ENCODE measurements at places on chromosomes 3 and 15.

DNA sequence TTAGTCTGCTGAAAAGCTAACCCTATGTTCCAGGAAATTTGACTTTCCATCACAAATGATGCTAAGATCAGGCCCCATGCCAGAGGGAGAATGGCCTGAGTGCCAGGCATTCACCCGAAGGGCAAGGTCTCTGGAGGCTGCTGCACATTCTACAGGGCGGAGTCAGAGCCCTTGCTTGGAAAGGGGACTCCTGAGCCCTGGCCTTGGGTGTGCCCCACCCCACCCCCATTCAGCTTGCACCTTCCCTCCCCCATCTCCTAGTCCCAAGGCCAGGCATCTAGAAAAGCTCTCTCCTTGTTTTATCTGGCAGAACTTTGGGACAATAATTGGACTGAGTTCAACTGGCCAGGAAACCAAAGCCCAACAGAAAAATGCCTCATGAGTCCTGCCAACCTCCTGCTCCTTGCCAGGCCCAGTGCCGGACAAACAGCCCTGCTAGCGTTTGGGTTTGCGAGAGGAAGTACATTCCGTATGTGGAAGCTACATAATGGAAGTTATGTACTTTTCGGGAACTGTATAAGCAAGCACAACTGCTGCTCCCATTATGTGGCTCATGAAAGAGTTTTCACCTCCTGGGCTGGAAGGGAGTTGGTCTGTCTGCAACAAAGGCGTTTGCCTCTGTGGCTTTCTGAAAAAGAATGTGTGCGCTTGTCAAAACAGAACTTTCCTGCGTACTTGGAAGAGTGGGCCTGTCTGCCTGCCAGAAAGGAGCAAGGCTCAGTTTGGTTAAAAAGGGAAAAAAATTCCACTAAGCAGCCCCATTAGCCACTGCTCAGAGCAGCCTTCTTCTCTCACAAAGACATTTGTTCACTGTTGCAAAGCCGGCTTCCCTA is 321.5 kb upstream of the CTNNB1 start:
- DNase-seq: no peak

DNA sequence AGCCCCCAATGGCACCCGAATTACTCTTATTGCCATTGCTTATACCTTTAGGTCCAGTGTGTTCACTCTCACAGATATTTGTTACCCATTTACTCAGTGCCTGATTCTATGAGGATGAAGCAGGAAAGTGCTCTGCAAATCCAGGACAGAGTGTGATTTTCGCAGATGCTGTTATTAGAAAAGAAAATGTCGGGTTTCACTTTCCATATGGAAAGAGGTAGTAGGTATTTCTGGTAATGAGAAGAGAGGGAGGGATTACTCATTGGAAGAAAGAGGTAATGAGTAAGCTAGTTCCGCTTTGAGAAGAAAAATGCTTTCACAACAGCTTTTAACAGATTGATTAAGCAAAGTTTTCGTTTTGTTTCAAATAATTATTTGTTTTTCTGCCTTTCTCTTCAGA is 336.3 kb upstream of the CFAP20DC start:
- DNase-seq: no peak

GRCh38 chr3:45409921-45410320 is 21.5 kb downstream of the LARS2 start:
- DNase-seq: no peak

GRCh38 chr15:93121973-93122910 is 33.2 kb upstream of the RGMA start:
- DNase-seq: no peak

GRCh38 chr15:59170295-59171066 is 36.2 kb upstream of the LDHAL6B start:
- no peak for DNase-seq

DNA sequence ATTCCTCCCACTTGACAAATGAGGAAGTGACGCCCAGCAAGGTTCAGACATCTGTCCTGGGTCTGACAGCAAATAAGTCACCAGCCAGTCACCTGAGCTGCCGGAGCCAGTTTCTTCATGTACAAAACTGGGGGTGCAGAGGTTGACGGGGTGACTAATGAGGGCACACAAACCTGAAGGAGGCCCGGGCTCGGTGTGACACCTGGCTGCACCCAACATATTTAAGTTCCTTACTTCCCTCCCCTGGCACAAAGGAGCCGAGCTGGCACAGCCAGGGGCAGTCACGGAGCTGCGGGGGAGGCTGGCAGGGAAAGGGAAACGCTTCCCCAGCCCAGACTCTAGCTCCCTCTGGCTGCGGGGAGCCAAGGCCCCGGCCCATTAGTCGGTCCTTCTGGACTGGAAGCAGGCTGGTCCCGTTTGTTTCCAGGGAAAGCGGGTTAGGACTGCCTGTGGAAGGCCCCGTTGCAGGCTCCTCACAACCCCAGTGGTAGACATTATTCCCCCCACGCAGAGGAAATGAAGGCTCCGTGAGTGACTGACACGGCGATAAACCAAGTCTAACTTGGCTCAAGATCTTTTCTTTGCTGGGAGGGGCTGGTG is 2.3 kb downstream of the FBXL22 start:
- DNase-seq: no peak

DNA sequence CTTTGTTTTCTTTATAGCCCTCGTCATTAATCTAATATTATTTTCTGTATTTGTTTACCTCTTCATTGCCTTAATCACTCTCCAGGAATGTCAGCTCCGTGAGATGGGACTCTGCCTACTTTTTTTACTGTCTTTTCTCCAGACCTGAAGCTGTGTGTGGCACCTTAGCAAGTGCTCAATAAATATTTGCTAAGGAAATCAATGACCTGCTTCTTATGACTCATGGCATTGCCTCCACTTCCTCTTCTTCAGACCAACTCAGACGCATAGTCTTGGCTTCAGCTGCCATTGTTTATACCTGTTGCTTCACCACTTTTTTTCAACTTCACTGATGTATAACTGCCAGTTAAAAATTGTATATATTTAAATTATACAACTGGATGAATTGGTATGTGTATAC is 218.5 kb upstream of the CMC1 start:
- no peak for DNase-seq

- DNase-seq: no peak
Measured at GRCh38 chr3:108489776-108490175, 20.6 kb downstream of the MYH15 start.

DNA sequence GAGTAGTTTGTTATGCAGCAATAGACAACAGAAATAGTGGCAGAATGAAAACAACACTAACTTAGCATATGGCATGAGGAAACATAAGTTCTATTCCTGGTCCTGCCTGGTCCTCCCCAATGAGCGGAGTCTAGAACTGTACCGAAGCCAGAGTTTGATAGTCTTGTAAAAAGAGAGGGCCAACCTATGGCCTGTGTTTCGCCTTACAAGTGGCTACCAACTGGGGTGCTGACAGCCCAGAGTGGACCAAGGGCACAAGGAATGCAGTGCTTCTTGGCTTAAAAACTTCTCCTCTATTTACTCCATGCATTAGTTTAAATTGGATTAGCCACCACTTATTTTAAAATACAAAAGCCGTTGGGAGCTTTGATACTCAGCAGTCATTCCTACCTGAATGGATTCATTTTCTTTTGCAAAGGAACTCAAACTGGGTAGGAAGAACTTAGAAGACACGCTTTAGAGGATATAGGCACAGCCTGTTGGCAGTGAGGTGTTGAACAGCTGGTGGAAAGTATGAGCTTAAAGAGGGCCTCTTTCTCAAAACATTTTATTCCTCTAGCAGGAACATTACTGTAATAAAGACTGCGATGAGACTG is 302.9 kb downstream of the PLCL2 start:
- no peak for DNase-seq

- DNase-seq: no peak
Measured at GRCh38 chr3:182116386-182116785, 404.7 kb downstream of the SOX2 start.

DNA sequence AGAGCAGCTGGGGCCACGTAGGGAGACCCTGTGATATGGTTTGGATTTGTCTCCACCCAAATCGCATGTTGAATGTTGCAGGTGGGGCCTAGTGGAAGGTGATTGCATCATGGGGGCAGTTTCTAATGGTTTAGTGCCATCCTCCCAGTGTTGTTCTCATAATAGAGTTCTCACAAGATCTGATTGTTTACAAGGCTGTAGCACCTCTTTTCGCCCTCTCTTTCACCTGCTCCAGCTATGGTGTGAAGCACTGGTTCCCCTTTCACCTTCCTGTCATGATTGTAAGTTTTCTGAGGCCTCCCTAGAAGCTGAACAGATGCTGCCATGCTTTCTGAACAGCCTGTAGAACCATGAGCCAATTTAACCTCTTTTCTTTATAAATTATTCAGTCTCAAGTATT is 198.9 kb upstream of the CBLB start:
- no peak for DNase-seq

- no peak for DNase-seq
Measured at GRCh38 chr15:70382762-70383458, 285.2 kb upstream of the TLE3 start.

GRCh38 chr3:112297714-112298113 is 3.7 kb upstream of the SLC9C1 start:
- DNase-seq: no peak

DNA sequence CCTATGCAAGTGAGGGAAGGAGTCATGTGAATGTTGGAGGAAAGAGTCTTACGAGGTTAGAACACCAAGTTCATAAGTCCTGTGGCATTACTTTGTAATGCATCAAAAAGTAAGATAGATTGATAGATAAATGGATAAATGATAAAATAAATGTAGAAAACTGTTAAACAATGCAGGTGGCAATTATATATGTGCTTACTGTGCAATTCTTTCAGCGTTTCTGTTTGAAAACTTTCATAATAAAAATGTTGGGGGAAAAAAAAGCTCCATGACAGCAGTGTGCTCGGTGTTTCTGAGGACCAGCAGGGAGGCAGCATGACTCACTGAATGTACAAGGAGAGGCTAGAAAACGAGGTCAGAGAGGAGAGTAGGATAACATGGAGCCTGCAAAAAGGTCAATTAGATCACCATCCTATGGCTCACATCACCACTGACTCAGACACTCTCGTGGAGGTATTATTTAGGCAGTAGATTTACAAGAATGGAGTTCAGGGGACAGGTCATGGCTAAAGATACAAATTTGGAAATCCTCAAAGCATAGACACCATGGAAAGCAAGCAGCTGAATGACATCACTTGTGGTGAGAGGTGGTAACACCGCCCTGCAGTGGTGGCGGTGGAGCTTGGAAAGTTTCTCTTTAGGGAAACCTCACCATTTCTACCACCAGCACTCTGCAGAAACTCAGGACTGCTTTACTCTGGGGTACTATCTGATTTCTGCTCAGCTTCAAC is 219.8 kb downstream of the CTNNB1 start:
- DNase-seq: peak; percentile 7

DNA sequence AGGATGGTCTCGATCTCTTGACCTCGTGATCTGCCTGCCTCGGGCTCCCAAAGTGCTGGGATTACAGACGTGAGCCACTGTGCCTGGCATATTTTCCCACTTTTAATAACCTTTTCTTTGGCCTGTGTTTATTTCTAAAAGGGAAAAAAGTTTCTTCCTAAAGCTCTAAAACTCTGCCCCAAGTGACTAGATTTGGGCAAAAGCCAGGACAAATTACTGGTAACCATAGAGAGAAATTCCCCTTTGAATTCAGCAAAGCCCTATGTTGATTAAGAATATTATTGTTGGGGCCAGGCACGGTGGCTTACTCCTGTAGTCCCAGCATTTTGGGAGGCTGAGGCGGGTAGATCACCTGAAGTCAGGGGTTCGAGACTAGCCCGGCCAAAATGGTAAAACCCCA is 11.5 kb upstream of the TRPM7 start:
- DNase-seq: no peak

GRCh38 chr3:168828536-168828935 is 732.8 kb upstream of the GOLIM4 start:
- no peak for DNase-seq

- DNase-seq: no peak
Measured at GRCh38 chr15:43218908-43219706, 1.7 kb downstream of the EPB42 start.

GRCh38 chr15:42373274-42373673 is 14.0 kb downstream of the CAPN3 start:
- no peak for DNase-seq

DNA sequence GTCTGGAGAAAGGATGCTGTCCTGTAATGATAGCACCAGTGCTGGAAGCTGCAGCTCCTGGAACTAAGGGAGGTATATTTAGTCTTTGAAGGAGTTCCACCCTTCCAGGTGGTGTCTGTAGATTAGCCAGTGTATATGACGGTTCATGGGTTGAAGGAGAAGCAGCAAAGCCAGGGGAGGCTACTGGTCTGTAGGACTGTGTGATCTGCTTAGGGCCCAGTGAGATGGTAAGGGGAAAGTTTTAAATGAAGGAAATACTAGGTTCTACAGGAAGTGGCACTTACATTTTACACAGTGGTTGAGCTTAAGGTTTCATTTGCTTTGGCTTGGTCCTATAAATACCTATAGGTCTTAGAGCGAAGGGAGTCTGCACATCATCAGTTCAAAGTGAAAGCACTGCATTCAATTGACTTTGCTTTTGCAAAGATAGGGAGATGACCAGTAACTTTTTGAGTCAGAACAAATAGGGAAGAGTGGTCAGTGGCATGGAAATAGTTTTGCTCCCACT is 5.6 kb downstream of the SLC25A38 start:
- no peak for DNase-seq

DNA sequence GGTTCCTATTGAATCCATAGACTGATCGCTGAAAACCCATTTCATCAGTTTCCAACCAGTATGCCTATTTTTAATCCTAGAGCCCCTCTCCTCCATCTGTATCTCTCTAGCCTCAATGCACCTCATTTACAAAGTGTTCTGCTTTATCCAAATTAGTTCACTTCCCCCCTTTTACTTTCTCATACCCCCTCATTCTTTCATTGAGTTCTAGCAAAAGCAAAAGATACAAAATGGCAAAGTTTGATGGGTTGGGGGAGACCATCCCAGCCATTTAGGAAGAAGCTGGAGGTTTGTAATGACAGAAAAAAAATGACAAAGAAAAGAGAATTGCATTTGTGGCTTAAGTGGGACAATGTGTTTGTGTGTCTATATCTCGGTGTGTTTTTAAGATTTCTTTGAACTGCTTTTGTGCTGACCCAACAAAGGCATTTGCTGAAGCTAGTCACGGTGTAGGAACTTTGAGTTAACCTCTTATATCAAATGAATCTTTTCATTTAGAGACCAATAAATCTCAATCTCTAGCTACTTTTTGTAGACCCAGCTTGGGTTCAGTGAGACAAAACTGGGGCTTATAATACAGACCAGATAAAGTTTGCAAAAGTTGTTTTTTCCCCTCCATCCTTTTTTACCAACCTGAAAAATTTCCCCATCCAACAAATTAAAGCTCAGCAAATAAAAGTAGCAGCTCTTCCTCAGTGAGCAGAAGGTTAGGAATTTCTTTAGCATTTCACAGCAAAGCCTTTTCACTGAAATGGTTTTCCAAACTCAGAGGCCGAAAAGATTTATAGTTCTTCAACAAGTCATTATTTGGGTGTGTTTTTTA is 18.7 kb downstream of the NR2F2 start:
- DNase-seq: no peak

DNA sequence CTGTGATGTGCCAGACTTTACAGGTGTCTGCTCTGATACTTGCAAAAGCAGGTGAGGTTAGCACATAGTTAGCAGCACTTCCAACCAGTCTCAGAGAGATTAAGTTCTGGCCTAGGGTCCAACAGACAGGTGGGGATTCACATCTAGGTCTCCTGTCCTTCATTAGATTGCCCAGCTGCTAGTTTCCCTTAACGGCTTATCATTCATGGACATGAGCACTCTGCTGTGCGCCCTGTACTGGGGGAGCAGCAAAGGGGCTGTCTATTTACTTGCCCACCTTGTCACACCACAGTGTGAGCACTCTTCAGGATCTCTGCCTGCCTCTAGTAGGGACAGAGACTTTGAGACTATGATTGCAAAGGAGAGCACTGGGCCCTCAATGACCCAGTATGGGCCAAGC is 8.7 kb downstream of the SPSB4 start:
- no peak for DNase-seq

GRCh38 chr3:125645616-125646015 is 50.3 kb upstream of the OSBPL11 start:
- DNase-seq: no peak
